ENCODE measurements at places on chromosomes 12 and 14. TPM values are rescaled to one million over a fixed set of nuclear protein-coding genes. Genes with fewer than 3 reads are reported as not detected.

DNA sequence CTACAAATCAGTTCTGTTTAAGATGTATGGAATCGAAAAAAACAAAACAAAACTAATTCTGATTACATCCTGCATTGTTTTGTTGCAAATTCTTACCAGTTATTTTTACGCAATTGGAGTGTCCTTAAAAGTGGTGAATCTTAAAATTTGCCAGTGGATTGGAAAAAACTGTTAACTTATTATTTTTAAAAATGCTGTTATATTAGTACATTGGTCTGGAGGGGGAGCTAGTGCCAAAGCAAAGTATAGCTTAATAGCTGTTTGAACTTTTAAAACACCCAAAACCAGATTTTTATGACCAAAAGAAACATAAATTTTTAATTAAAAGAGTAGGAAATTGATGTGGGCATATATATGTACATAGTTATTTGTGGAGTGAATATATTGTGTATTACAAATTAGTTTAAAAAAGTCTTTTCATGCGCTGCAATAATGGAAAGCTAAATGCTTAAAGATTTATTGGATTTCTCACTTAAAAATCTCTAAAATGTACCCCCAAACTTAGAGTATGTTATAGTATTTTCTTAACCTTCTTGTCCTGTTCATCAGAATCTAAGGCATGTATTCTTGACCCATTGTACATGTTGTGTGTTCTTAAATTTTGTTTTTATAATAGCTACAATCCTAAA is 2.5 kb downstream of the FUT8 start:
- H3K27me3 ChIP-seq = no peaks in the 10 kb centered on the region
- no peak for DNase-seq
- H3K36me3 ChIP-seq = peaks cover 8% of the 10 kb centered on the region
- no peak overlapping the region for H3K27ac ChIP-seq
- peak overlapping the region; percentile 91 for H3K4me3 ChIP-seq
- H3K4me1 ChIP-seq = peaks cover 47% of the 10 kb centered on the region

CLEC2A gene
- not detected for total RNA-seq

CFAP251 gene
- total RNA-seq = 2.2 TPM

DNA sequence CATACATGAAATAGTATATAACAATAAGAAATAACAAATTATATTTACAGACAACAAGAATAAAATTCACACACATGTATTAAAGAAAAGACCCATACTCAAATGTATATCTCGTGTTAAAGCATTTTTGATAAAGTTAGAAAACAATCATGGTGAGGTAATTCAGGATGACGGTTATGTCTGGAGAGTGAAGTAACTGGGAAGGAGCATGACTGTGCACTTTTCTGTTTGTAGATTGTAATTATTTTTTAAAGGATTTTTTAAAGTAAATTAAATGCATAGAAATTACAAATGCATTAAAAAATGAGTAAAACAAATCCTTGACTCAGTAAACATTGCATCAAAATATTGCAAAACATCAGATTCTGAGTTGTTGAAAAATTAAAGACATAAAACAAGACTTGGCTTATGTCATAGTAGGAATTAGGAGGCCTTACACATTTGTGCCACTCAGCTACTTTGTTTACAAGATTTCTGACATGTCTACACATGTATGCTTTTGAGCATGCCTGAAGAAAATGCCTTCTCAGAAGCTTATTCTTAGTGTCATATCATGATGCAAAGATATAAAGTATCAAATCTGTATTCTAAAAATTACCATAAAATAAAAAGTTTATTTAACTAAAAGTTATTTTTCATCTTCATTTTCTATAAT is 1325.1 kb downstream of the SLC16A7 start:
- no peaks in the 10 kb centered on the region for H3K27me3 ChIP-seq
- no peak overlapping the region for H3K27ac ChIP-seq
- no peaks in the 10 kb centered on the region for H3K36me3 ChIP-seq
- H3K4me3 ChIP-seq = no peak overlapping the region
- DNase-seq = no peak
- no peaks in the 10 kb centered on the region for H3K4me1 ChIP-seq

DNA sequence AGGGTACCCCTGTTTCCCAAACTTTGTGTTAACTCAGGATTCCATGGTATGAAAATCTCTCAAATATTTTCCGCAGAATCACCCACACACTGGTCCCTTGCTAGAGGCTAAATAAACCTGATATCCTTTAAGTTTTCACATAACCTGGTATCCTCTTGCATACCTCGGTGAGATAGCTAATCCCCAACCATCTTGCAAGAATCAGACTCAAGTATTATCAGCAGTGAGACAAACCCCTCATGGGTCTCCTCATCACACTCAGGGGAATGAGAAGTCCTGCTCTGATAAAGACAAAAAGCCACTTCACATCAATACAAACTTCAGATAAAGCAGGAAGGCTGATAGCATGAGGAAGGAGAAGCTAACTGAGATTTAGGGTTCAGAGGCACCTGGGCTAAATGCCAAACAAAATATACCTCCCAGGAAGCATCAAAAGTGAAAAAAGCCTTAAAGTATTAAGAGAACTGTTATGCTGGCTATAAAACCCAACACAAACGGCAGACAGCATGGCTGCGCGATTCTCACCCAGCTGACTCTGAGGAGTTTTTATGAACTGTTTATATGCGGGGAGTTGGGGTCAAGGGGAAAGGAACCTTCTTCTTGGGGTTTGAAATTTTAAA is 96.5 kb downstream of the FOXN3 start:
- DNase-seq = no peak
- peaks cover 36% of the 10 kb centered on the region for H3K36me3 ChIP-seq
- peaks cover 21% of the 10 kb centered on the region for H3K4me1 ChIP-seq
- H3K27ac ChIP-seq = no peak overlapping the region

SLC2A14 gene
- total RNA-seq = 15.8 TPM

DACT1 gene
- total RNA-seq = 0.81 TPM

GRCh38 chr12:53924521-53925405 is 13.9 kb upstream of the HOXC13 start:
- no peak overlapping the region for H3K27ac ChIP-seq
- H3K4me3 ChIP-seq = no peak overlapping the region
- peaks cover 88% of the 10 kb centered on the region for H3K27me3 ChIP-seq
- no peaks in the 10 kb centered on the region for H3K4me1 ChIP-seq
- H3K36me3 ChIP-seq = no peaks in the 10 kb centered on the region
